Mammary epithelial cell (primary cell): ENCODE measurements at places on chromosomes 7 and 10.

- no peak for DNase-seq
Measured at GRCh38 chr7:21948364-21948763, 2.7 kb upstream of the CDCA7L start.

- DNase-seq: no peak
Measured at GRCh38 chr10:100653957-100654781, 91.2 kb upstream of the PAX2 start.

- peak; percentile 9 for DNase-seq
Measured at GRCh38 chr7:144738708-144739314, 97.0 kb downstream of the TPK1 start.

DNA sequence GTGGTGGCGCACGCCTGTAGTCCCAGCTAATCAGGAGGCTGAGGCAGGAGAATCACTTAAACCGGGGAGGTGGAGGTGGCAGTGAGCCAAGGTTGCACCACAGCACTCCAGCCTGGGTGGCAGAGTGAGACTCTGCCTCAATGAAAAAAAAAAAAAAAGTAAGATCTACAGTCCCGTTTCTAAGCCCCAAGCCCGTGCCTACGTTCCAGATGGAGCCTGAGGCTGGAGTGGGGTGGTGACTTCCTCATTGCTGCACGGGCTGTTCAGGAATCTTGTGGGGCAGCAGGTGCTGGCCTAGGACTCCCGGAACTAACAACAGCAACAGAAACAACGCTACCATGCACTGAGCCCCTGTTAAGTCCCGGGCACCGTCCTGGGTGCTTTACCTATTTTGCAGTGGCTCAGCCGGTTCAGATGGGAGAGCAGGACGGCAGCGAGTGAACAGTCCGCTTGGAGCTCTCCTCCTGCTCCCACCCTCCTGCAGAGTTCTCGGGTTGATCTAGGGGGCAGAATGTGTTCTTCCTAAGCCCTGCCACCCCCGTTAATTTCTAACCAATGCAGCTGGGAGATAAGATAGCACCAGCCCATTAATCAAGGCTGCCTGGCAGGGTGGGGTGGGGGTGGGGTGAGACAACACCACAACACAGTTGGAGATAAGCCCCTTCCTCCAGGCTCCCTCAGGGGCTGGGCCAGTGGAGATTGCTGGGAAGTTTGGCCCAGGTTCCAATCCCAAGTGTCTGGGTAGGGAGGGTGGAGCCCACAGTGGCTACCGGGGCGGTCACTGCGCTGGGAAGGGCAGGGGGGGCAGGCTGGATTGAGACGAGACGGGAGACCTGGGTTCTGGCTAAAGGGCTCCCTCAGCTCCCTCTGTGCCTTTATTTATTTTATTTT is 17.0 kb upstream of the SFRP5 start:
- no peak for DNase-seq

DNA sequence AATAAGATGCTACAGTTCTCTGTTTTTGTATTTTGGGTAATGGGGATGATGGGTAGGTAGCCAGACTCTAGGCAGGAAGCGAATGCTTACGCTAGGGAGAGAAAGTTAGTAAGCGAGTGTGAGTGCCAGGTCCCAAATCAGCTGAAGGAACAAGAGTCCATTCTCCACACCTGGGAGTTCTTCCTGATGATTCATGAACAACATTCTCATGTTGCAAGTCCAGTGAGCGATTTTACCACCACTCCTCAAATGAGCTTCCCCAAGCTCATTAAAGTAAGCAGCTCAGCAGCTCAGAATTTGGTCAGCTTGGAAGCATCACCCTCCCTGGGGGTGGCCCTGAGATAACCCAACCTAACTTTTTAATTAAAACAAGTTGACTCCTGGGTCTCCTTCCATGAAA is 27.3 kb downstream of the SH3PXD2A start:
- DNase-seq: peak; percentile 96

DNA sequence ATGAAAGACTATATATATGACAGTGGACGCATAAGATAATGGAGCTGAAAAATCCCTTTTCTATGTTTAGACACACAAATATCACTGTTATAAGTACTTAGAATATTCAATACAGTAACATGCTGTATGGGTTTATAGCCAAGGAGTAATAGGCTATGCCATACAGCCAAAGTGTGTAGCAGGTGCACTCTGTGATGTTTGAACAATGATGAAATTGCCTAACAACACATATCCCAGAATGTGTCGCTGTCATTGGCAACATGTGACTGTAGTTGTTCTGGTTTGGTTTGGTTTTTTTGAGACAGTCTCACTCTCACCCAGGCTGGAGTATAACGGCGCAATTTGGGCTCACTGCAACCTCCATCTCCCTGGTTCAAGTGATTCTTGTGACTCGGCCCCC is 26.1 kb downstream of the NOM1 start:
- no peak for DNase-seq

- no peak for DNase-seq
Measured at GRCh38 chr10:58942724-58943123, 233.7 kb upstream of the PHYHIPL start.

DNA sequence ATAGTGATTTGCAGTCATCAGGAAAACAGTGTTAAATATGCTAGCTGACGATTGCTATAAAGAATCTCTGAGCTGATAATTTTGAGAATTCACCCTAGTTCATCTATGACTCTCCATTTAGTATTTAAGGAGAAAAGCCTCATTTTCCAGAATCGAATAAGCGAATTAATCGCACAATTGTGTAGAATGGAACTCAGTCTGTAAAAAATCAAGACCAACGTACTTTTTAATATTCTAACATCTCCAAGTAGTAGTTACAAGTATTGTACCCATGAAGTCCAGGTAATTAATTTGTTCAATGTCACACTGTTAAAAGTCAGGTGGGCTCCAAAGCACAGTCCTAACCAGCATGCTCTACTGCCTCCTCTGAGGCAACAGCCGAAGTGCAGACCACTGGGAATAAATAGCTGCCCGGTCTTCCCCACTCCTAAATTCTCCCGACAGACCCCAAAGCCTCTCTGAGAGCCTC is 380 bp upstream of the AGBL3 start:
- DNase-seq: no peak

- no peak for DNase-seq
Measured at GRCh38 chr7:108839076-108839475, 269.4 kb downstream of the DNAJB9 start.

DNA sequence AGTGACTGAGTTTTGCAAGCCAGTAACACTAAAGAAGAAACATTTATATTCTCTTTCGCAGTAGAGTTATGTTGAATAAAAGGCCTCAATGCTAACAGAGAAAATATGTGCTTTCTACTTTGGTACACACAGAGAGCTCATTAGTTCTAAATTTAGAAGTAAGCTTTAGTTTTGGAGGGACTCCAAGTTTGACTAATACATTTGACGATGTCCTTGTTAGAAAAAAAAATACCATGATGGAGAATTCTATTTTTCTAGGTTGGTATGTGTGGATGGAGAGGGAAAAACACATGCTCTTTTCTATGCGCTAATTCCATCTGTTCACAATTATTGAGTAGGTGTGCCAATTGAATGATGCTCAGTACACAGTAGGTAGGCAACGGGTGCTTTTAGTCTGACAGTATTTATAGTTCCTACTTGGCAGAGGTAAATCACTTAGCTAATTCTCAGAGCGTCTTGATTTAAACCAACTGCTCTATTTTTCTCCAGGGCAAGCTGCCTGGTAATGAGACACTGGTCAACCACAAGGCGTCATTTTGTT is 327.2 kb upstream of the AKR1E2 start:
- peak; percentile 40 for DNase-seq

DNA sequence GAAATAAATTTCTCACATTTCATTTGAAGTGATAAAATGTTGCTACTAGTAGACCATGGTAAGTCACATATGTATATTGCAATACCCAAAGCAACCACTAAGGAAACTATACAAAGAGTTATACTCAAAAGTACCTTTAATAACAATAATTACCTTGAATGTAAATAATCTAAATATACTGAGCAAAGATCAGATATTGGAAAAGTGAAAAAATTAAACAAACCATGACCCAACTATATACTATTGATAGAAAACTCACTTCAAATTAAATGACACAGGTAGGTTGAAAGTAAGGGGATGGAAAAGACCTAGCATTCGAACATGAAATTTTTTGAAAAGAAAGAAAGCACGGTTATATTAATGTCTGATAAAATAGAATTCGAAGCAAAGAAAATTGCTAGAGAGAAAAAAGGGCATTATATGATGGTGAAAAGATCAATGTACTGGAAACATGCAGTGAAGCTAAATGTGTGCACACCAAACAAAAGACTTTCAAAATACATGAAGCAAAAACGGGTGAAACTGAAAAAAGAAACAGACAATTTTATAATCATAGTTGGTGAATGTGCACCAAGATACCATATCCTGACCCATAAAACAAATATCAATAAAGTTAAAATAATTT is 29.1 kb downstream of the TFPI2 start:
- DNase-seq: no peak

- peak; percentile 49 for DNase-seq
Measured at GRCh38 chr10:60778971-60779796, 906 bp downstream of the CDK1 start.

GRCh38 chr10:79417266-79417665 is 28.2 kb downstream of the ZCCHC24 start:
- DNase-seq: no peak

GRCh38 chr7:146647445-146647844 is 530.8 kb downstream of the CNTNAP2 start:
- DNase-seq: no peak

DNA sequence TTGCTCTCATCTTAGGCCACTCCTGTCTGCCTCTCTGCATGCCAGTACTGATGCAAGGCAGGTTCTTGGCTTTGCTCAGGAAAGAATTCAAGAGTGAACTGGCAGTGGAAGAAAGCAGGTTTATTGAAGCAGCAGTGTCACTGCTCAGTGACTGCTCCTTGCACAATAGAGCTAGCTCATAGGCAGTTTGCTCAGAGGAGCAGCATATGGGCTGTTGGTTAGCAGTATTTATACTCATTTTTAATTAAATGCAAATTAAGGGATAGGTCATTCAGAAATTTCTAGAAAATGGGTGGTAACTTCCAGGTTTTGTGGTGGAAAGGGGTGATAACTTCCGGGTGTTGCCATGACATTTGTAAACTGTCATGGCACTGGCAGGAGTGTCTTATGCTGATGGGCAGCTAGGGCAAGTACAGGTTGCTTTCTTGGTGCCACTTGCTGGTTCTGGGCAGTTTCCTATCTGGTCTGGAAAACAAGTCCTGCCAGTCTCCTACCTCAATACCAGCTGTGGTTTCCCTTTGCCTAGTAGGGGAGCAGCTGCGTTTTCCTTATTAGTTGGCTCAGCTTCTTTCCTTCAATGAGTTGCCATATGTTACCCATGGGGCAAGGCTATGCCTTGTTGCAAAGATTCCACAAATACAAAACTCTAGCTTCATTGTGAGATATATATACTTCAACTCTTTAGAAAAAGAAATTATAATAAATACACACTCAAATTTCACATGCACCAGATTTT is 64.8 kb upstream of the CALD1 start:
- DNase-seq: no peak

- peak; percentile 71 for DNase-seq
Measured at GRCh38 chr10:79241990-79242619, 105.2 kb upstream of the PPIF start.

DNA sequence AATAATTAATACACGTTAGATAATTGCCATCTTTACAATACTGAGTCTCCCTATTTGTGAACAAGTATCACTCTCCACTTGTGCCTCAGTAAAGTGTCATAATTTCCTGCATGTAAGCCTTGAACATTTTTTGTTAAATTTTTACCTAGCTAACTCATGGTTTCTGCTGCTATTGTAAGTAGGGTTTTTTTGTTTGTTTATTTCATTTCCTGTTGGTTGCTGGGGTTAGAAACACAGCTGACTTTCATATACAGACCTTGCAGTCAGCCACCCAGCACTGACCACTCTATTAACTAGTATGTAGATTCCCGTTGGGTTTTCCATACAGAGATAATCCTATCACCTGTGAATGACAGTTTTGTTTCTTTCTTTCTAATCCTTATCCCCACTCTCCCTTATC is 133.3 kb downstream of the MPP7 start:
- no peak for DNase-seq

DNA sequence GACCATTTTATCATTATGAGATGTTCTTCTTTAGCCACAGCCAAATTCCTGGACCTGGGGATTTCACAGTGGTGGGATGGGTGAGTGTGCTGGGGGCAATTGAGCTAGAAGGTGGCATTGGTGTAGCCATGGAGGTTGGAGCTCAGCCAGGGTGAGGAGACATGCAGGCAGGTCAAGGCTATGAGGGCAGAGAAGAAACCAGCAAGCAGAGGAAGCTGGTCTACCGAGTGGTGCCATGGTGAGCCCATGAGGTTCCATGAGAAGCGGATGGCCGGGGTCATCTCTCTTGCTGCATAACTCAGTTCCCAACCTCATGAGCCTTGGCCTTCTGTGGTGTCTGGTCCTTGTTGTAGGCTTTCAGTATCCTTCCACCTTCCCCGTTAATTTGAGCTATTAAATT is 91.4 kb downstream of the CARD11 start:
- DNase-seq: no peak

GRCh38 chr7:7851381-7851780 is 117.2 kb upstream of the GLCCI1 start:
- DNase-seq: peak; percentile 6

DNA sequence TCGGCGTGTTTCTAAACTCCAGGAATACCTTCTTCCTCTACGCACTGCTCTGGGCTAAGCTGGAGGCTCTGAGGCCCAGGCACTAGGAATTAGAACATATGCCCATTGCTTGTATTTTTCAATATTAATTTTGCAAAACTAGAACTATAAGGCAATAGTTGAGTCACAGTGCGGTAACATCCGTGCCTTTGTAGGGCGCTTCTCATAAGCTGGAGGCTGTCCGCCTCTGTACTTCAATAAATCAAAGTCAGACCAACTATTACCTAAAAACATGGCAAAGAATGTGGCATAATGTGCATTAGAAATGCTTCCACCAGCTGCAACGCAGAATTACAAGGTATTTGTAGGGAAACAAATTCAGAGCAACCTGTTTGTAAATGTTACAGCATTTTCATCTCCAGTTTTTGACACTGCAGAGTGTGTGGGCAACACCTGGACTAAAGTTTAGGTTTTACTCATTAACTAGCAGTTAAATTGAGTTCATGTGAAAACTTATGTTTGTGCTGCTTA is 440 bp upstream of the MINDY3 start:
- DNase-seq: no peak

DNA sequence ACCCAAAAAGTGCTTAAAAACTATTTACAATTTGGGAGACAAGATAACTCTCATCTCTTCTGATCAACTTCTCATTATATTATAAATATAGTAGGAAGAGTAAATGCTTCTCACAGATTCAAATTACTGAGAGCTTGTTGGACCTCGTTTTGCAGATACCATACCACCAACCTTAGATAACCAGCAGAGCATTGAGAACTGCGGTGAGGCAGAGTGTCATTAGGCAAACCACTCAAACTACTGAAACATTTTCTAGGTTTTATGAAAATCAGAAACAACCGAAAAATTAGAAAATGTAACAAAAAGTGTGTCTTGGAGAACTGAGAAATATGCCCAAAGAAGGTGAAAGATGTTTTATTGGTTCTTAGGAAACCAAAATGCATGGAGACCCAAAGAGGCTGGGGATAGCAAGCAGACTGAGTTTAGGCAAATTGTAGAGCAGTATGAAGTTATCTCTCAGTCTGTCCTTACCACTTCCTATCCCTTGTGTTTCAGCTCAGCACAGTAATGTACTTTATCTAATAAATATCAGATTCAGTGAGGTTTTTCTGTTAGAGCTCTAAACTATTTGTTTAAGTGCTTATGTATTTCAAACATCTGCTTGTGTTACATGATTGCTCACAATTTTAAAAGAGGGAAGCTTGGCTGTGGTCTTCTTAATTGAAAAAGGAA is 77.9 kb downstream of the HECTD2 start:
- no peak for DNase-seq
